ENCODE measurements at places on chromosomes 13 and 19. TPM values are rescaled to one million over a fixed set of nuclear protein-coding genes. Genes with fewer than 3 reads are reported as not detected.

Gene SCN1B
- total RNA-seq = 13.8 TPM

Gene CEACAM20
- total RNA-seq = not detected

Gene SIAH3
- total RNA-seq = not detected

Gene KLF1
- total RNA-seq = 1.1 TPM

Gene PRKCG
- total RNA-seq = not detected

Gene RFPL4A
- not detected for total RNA-seq

Gene TEX101
- total RNA-seq = not detected

GRCh38 chr19:7908078-7908699 lies 4.5 kb downstream of the MAP2K7 start:
- no peak for DNase-seq

DNA sequence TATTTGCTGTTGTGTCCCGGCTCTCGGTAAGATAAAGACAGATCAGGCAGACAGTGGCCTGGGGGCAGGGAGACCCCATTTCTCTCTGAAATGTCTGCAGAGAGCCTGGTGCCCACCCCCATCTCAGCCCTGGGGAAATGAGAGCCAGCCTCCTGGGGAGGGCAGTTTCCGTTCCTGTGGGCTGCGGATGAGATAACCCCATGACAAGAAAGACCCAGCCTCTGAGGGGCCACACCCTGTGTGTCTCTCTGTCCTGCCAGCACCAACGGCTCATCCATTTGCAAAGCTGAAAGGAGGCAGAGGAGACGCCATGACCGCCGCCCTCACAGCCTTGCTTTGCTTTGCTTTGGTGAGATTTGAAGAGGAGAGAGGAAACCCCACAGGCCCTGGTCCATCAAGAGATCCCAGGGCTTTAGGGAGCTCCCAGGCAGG lies 28.1 kb upstream of the KIR3DL3 start:
- no peak for DNase-seq

GRCh38 chr19:13849991-13850909 lies 26.7 kb upstream of the NANOS3 start:
- peak; percentile 91 for DNase-seq

DNA sequence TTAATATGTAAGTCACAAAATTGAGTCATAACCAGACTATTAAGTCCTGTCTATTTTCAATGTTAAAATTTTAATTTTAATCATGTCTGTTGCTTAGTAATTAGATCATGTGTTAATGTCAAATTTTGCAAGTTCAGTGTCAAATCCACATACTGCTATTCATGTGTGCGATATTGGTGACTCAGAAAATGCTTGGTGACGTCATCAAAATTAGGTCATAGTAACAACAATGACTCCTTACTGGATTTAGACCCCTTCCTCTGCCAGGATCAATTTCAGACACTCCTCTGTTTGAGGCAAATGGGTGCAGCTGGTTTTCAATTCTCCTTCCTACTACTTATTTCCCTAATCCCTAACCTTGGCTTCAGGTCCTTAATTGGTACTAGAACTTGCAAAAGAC lies 1394.3 kb upstream of the SLC10A2 start:
- no peak for DNase-seq

DNA sequence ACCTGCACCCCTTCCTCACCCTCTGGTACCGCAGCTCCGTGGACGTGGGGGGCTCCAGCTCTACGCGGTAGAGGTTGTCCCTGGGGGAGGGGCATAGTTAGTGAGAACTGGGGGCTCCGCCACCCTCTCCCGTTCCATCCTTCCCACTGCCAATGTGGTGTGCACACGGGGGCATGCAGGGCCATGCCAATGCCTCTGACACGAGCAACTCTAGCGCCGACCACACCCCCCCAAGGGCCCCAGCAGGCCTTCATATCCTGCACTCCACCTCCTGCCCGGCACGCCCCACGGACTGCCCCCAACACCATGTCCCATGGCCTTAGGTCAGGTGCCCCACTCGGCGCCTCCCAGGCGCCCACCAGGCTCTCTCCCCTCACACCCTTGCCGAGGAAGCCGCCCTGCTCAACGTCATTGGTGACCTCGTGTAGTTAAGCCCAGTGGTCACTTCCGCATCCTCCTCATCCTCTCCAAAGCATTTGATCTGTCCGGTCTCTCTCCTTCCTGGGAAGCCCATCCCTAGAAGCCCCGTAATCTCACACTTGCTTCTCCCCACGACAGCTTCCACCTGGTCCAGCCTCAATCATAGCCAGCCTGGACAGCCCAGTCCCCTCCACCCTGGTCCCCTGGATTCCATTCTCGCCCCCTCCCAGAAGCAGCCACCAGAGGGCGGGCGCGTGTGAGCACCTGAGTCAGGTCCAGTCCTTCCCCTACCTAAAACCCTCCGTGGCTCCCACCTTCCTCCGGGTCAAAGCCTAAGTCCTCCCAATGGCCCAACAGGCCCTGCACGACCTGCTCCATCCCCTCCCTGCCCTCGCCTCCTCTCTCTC lies 2.1 kb downstream of the SEMA6B start:
- DNase-seq = no peak

DNA sequence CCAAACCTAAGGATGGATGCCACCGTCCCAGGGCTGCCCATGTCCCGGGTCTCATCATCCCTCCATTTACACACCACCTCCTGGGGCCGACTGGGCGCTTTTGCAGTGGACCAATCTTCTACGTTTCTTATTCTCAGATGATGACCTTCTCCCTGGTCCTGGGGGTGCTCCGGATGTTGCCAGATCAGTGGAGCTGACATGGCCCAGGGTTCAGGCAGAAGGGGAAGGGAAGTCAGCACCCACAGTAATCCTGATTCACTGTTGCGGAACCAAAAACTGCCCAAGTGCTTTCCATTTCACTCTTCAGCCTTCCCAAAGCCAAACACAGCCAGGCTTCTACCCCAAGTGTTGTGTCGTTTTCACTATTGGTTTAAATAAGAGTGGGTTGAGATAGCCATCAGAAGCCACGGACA lies 29.8 kb downstream of the RAB20 start:
- DNase-seq = no peak

DNA sequence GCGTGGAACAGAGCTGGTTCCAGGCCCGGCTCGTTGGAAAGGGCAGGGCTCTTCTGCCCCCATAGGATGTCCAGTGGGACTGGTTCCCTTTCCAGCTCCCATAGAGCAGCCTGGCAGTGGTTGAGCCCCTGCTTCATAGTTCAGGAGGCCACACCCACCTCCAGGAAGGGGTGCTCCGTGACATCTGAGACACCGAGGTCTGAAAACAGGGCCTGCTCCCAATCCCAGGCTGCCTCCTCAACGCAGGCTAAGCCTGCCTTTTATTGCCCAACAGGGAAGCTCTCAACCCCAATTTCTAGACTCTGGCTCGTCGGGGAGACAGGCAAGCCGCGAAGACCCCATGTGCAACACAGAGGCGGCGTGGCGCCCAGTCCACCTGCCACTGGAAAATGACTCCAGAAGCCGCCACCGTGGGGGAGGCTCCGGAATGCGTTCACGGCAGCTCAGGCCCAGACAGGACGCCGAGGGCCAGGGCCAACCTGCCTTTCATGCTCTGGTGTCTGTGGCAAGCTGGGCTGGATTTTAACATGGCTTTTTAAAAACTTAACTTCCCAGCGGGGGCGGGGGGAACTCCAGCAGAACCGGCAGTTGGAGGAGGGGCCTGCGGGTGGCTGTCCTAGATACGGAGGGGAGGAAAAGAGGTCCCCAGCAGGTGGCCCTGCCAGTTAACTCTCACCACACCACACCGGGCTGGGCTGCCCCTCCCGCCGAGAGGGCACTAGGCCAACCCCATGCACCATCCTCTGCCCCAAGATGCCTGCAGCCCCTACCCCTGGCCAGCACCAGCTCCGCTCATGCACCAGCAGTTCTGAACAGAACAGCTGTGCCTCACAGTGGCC lies 17.9 kb upstream of the TINCR start:
- no peak for DNase-seq

DNA sequence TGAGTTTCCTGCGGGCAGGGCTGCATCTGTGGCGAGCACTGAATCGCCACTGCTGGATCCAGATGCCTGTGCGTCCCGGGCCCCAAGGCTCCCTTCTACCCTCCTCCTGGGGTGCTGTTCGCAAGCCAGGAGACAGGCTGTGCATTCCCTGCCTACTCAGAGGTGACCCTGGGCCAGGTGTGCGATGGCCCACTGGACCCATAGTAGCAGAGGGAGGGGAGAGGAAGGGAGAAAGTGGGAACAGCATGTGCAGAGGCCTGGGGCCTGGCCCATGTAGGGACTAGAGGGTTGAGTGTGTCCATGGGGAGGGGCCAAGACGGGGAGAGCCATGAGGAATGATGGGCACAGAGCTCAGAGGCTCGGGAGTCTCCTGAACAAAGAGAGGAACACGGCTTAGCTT lies 27.3 kb downstream of the CARM1 start:
- DNase-seq = no peak

- no peak for DNase-seq
These were observed 42.1 kb downstream of the PCCA start for GRCh38 chr13:100130930-100131511.

DNA sequence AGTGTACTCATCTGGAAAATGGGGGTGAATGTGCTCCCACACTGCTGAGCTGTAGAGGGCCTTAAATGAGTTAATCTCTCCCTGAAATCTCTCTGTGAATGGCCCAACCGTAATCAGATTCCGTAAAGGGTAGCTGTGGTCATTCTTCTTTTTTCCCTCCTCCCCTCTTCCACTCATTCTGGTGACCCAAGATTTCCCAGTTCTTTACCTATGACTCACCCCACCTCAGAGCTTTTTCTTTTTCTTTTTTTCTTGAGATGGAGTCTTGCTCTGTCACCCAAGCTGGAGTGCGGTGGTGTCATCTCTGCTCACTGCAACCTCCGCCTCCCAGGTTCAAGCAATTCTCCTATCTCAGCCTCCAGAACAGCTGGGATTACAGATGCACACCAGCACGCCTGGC lies 33.3 kb upstream of the MUC16 start:
- DNase-seq = no peak

- no peak for DNase-seq
These were observed 60.9 kb upstream of the USP29 start for GRCh38 chr19:57058871-57059270.

DNA sequence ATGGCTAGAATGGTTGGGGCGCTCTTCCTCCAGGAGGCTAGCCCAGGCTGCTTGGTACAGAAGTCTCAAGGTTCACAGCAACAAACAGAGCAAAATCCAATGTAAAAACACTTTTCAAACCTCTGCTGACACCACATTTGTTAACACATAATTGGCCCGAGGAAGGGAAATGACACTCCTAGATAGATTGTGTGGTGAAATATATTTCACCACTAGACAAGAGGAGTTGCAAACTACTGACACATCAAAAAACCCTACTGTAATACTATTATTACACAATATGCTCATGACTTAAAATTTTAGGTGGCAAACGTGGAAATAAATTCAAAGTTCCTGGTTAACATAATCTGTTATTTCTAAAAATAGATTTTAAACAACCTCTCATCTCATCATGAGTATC lies 643.6 kb downstream of the PCDH9 start:
- no peak for DNase-seq

GRCh38 chr19:10565028-10565566 lies 713 bp downstream of the KRI1 start:
- DNase-seq = peak; percentile 71

DNA sequence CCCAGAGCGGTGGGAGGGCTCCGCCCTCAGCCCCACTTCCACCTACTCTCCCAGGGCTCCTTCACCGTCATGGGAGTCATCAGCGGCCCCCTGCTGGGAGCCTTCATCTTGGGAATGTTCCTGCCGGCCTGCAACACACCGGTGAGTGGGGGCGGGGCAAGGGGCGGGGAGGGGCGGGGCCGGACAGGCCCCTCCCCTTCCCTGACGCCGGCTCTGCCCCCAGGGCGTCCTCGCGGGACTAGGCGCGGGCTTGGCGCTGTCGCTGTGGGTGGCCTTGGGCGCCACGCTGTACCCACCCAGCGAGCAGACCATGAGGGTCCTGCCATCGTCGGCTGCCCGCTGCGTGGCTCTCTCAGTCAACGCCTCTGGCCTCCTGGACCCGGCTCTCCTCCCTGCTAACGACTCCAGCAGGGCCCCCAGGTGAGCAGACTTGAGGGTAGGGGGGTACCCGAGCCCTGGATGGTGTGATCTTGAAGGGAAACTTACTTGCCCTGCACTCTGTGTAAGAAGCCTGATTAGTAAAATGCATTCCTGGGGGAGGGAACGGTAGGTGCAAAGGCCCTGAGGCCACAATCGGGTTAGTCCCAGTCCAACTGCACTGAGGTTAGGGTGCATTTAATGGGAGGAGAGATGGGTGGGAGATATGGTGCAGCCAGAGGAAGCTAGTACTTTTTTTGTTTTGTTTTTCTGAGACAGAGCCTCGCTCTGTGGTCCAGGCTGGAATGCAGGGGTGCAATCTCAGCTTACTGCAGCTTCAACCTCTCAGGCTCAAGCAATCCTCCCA lies 12.1 kb downstream of the SLC5A5 start:
- DNase-seq = no peak

DNA sequence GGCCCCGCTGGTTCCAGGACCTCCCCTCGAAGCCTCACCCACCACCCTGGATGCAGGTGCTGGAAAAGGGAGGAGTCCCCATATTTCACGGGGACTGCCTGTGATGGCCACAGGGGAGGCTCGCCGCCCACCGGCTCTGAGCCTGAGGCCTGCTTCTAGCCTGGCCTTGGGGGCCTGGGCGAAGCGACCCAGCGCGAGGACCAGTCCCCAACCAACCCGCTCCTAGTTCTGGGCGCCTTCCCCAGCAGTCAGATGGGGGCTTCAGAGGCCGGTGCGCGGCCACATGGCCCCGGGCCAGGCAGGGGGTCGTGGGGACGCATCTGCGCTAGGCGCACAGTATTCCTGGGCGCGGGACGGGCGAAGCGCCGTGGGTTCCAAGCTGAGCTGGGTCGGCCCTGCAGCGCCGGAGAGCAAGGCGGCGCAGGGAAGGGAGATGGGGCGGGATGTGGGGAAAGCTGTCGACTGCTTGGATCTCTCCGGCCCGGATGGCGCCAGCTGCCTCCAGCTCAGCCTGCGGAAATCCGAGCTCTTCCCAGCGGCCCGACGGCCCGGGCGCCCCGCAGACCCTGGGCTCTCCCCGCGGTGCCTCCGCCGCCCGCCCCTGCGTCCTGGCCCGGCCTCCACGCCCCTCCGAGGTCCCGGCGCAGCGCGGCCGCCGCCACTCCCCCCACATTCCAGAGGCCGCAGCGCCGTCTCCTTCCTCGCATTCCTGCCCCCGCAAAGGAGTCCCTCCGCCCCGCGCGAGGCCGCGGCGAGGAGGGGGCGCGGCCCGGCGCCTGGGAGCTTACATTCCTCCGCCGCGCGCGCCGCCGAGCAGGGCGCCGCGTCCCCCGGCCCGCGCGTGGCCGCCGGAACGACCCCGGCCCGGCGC lies at the start of gene WTIP:
TSS of gene WTIP (plus strand) at position 788 of the 871 bp plus-strand sequence. CDS start 217 bp downstream, outside the sequence.
- DNase-seq = peak; percentile 89

DNA sequence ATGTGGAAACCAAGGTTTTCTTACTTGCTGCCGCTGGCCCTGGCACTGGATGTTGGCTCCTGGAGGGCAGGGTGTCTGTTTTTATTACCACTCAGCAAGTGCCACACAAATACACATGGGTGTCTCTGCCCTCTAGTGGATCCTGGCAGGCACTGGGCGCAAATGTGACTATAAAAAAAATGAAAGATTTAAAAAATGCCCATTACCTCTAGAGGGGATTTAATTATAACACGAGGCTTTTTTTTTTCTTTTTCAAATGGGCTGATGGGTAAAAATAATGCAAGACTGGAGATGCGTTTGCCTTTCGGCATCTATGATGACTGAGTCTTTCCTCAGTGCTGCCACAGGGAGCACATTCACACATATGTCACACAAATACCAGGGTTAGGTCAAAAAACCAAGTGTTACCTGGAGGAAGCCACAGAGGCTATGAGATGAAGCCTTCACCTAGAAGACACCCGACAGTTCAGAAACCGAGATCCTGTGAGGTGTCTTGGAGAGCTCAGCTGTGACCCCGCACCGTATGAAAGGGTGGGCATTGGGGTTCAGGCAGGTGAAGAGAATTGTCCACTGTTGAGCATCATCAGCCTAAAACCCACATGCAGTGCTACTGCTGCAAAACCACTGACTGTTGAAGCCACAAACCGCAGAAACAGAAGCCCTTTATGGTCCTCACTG lies 25.7 kb downstream of the CHAMP1 start:
- no peak for DNase-seq

Data from sciatic nerve (tissue), 2 donors.